ENCODE measurements at places on chromosomes 1 and 21. TPM values are rescaled to one million over a fixed set of nuclear protein-coding genes. Genes with fewer than 3 reads are reported as not detected.

- DNase-seq, result no peak
Measured at GRCh38 chr1:207051191-207051943, at the start of gene YOD1. TSS of gene YOD1 (minus strand) at chr1:207051208. CDS start at chr1:207051030, 178 bp downstream.

- DNase-seq, result no peak
Measured at GRCh38 chr1:114632427-114632826, 37.4 kb downstream of the DENND2C start.

DNA sequence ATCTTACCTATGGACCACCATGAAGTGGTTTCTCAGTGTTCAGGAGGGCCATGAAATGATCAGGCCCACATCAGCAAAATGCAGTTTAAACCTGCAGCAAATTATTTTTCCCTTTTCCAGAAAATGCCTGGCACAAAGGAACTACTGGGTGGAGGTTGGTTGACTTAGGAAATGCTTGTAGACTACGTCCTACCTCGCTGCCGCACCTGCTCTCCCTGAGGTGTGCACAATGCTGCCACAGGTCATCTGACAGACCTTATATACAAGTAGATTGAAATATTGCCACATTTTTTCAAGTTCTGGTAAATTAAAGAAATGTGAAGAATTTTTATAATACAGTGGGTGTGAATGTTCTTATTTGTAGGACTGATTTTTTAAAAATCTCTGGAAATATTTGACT is 166.7 kb upstream of the PDE4B start:
- DNase-seq, result no peak

DNA sequence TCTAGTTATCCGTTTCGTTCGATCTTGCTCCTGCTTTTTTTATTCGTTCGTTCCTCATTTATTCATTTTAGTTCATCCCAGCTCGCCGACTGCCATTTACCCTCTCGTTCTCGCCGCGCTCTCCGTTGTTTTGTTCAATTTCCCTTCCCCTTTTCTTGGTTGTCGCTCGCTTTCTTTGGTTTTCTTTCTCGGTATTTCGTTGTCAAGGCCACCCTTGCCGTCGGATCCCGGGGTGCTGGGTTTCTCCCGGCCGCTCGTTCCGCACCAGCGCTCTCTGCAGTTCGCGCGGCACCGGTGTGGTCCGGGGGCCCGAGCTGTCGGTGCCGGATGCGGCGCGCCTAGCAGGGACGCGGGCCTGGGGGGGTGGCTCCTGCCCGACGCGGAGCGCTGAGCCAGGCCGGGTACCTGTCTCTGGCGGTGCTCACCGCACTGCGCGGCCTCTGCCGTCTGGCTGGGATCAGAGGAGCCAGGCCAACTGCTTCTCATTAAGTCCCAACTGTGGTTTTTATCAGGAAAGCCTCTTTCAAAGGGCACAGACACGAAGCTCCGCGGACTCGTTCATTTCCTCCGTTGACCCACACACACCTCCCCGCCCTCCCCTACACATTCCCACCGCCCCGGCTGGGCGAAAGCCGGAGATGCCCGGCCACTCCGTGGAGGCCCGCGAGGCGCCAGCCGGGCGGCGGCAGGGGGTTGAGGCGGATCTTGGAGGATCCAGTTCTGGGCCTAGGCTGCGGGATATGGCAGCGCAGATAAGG is 1.6 kb downstream of the ALX3 start:
- DNase-seq, result no peak

GRCh38 chr1:6546326-6546725 is 8.0 kb downstream of the NOL9 start:
- no peak for DNase-seq

C1orf115 gene
- 22.5 TPM for polyA plus RNA-seq

LDLRAD1 gene
- not detected for polyA plus RNA-seq

HHAT gene
- 11.8 TPM for polyA plus RNA-seq

GPR3 gene
- 1.8 TPM for polyA plus RNA-seq

MROH7 gene
- 3.1 TPM for polyA plus RNA-seq

DNA sequence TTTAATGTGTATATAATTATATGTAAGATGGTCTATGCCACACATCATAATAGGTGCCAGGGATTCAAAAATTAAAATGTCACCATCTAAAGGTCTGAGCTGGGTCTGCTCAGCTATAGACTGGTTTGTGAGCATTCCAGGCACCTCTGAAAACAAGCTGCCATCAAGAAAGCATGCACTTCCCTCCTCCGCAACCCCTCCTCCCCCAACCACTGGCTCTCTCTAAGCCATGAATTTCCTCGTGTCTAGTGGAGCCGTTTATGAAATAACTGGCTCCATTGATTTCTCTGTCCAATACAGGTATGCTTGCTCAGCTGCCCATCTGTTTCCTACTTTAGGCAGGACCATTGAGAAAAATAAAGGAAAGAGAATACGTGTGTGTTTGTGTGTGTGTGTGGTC is 522.6 kb upstream of the PLXNA2 start:
- no peak for DNase-seq

GRCh38 chr1:62357916-62358315 is 38.7 kb upstream of the KANK4 start:
- no peak for DNase-seq

DNA sequence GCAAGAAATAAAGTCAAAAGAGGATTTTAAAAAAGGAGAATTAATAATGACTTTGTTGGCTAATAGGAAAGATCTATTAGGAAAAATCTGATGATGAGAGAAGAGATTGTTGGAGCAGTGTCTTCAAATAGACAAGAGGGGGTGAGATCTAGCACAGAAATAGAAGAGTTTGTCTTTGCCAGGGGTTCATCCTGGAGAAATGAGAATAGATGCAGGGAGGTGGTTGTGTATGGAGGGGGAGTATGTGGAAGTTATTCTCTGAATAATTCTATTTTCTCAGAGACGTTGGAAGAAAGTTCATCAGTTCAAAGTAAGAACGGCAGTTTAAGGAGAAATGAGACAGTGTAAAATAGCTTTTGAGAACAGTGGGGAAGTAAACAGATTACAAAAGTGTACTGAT is 161.3 kb downstream of the TM2D1 start:
- no peak for DNase-seq

DNA sequence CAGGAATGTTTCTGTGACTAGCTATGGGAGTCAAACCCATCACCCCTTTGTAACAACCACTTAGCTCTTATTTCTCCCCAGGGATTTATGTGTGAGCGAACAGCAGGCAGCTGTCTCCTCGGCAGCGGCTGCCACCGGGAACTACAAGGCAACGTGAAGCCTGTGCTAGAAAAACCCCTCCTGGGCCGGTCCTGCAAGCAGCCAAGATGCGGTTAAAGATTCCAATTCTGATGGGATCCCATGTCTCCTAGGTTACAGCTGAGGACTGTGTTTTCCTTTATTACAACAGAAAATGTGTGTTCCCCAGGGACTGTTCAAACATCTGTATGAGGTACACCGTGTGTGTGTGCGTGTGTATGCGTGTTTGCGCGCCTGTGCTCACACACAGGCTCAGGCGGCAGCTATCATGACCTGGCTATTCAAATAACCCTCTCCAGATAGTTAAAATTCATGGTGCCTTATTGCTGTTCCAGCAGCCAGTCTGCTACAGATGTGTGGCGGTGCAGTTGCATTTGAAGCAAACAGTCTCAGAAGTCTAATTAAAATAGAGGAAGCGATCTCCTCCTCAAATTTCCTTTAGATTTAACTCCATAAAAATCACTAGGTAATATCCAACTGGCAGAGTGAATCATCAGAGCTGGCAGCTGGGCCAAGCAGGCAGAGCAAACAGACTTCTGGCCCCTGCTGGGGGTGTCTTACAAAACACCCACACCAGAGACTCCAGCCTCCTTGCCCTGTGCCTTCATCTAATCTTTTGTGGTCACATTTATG is 68.0 kb downstream of the LMX1A start:
- DNase-seq, result no peak

DNA sequence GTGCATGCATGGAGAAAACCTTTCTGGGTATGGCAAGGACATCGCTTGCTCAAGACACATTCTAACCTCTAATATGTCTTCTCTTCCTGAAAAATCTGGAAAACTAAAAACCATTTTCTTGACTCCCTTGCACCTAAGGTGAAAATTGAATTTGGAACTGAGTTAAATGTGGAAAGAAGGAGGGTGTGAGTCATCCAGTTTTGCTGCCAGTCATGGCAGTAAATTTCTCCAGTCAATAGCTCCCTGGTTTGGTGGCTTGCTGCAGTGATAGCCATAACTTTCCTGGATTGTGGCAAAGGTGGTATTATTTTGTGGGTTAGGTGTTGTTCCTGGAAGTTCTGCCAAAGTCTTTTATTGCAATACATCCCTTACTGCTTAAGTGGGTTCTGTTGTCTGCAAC is 2.5 kb downstream of the ZCCHC17 start:
- no peak for DNase-seq

AMPD1 gene
- polyA plus RNA-seq, result not detected

DNA sequence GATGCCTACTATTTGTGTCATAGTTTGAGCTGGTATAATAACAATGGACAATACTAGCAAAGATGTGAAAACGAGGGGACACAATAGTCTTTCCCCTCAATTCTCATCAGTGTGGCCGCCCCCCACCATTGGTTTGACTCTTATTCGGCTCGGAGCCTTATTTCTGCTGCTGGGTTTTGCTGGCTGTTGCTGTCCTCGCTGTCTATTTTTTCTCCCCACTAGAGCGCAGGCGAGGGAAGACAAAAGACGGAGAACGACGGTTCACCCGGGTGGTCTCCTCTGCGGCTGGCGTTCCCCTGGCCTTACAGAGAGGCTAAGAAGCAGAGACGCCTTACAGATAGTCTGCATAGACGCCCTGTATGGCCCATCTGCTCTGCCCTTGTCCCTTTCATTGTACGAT is 19.4 kb downstream of the CLIC6 start:
- DNase-seq, result no peak

GRCh38 chr1:17045634-17046333 is 8.0 kb downstream of the SDHB start:
- DNase-seq, result no peak

GRCh38 chr1:113999799-114000198 is 20.5 kb downstream of the OLFML3 start:
- DNase-seq, result no peak

- no peak for DNase-seq
Measured at GRCh38 chr1:56566061-56566744, 13.2 kb downstream of the PLPP3 start.

DNA sequence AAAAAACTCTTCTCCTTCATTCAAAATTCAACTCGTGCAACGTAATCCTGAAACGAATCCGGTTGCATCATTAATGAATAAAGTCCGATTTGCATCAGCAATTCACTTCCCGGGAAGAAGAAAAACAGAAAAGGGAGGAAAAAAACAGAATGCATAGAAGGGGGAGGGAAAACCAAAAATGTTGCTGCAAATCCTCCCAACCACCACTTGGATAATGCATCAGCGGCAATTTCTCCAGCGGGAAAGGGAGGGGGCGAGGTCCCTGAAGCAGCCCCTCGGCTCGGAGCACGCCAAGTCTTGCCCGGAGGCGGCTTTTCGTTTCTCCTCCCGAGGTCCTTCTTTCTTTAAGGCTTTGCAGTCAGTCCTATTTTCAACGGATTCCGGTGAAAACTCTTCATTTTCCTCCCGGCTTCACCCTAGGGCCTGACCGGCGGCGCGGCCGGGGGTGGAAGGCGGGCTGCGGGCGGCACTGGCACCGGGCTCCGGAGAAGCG is 723 bp downstream of the CDC42BPA start:
- peak; percentile 60 for DNase-seq

GRCh38 chr1:197919346-197920066 is 2.3 kb downstream of the LHX9 start:
- no peak for DNase-seq

GRCh38 chr1:157156058-157156541 is 17.9 kb upstream of the ETV3 start:
- DNase-seq, result peak; percentile 29

GRCh38 chr1:177274687-177275211 is 104.0 kb downstream of the BRINP2 start:
- peak; percentile 8 for DNase-seq

C1orf210 gene
- polyA plus RNA-seq, result 23.3 TPM

NBPF6 gene
- not detected for polyA plus RNA-seq

DNA sequence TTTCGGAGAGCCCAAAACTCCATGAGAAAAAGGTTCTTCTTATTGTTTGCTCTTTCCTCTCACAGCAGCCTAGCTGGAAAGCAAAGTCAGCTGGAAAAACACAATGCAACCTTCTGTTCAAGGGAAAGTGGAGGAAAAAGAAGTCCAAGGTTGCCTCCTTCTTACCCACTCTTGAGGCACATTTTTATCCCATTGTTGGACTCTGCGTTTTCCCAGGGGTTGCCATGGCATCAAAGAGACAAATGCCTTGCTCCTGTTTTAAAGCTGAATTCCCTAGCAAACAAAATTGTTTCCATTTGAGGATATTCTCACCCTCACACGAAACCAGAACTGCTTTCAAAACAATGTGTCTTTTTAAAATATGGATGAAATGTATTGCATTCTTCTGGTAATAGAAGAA is 45.1 kb upstream of the PALMD start:
- DNase-seq, result no peak

- no peak for DNase-seq
Measured at GRCh38 chr1:170351366-170351946, 180.5 kb upstream of the GORAB start.

GRCh38 chr1:172480431-172480830 is 36.6 kb upstream of the PIGC start:
- no peak for DNase-seq

UTS2 gene
- polyA plus RNA-seq, result not detected

DNA sequence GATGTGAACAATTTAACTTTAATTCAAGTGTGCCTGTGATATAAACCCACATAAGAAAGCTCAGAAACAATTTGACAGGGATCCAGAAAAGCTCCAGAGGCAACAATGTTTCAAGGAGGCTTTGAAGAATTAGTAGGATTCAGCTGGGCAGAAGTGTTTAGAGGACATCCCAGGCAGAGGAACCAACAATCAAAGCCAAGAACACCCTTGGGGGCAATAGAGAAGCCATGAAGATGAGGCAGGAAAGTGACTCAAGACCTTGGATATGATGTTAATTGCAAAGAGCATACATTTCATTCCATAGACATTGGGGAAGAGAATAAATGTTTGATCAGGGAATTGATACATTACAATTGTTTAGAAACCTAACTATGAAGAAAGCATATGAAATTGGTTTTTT is 280.3 kb downstream of the LTN1 start:
- no peak for DNase-seq

OR2W3 gene
- 0.23 TPM for polyA plus RNA-seq

DNA sequence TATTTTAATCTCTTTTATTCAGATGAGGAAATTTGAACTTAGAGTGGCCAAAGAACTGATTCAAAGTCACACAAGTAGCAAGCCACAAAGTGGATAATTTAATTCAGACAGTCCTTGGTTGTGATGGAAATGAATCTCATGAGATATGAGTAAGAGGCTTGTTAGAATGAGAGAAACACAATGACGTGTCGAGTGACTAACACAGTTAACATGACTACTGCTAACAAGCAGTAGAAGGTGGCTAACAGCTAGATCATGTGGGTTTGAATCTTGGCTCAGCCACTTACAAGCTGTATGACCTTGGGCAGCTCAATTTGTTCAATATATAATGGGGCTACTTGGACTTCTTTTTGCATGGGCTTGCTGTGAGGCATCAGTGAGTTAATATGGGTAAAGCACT is 104.5 kb upstream of the LMO4 start:
- DNase-seq, result no peak

- DNase-seq, result no peak
Measured at GRCh38 chr1:205616563-205617293, 15.1 kb downstream of the ELK4 start.

OR2AK2 gene
- not detected for polyA plus RNA-seq

PRKAA2 gene
- 20.8 TPM for polyA plus RNA-seq

KRTAP19-1 gene
- polyA plus RNA-seq, result not detected

TOMM20 gene
- 221 TPM for polyA plus RNA-seq

C1orf21 gene
- 57.0 TPM for polyA plus RNA-seq

- DNase-seq, result no peak
Measured at GRCh38 chr1:1677718-1678580, 14.6 kb downstream of the SLC35E2B start.

- DNase-seq, result no peak
Measured at GRCh38 chr1:42745851-42746250, 5.8 kb upstream of the CLDN19 start.

C21orf58 gene
- polyA plus RNA-seq, result 23.4 TPM
